ENCODE measurements at places on chromosomes 6 and 20.

DNA sequence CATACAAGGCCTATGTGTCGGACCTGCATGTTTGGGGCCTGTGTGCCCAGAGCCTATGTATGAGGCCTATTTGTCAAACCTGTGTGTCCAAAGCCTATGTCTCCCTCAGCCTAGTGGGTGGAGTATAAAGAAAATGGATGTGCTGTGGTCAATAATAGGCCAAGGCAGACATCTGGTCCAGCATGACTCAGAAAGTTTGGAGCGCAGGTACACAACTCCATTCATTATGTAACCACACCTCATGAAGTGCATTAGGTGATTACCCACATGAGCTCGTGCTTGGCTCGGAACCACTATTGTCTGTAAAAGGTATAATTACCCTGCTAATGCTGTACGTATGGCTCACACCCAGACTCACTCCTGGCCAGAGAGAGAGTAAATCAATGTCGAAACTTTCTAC, 302.4 kb upstream of the POU3F2 start:
- no peak for DNase-seq

GRCh38 chr6:17998003-17998402, 10.6 kb upstream of the KIF13A start:
- no peak for DNase-seq

DNA sequence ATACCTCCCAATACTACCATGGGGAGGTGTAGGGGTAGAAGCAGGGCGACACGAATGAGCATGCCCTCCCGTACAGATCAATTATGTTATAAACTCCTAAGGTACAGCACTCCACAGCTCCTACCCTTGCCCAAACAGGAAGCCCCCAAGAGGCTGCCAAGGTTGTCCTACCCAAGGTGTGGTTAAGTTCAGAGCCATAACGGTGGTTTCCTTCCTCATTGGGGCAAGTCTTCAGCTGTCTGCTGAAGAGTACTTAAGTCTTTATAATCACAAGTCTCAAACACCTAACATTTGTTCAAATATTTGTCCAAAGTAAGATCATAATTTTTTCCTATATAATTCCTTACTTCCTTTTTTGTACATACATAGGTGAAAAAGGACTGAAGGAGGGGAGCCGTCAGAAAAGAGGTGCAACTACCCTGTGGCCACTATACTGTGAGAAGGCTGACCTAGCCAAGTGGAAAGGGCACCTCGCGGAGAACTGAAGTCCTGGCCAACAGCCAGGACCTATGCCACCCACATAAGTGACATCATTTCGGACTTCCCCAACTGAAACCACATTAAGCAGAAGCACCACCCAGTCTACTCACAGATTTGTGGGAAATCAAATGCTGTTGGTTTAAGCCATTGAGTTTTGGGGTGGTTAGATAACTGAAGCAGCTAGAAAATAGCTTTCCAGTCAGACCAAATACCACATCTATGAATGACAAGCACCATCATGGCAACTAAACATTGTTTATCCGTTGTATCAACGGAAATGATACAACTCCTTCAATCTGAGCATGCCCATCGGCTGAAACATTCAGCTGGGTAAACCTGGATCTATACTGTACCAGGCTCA, 2.9 kb upstream of the RAB22A start:
- DNase-seq = peak; percentile 51

DNA sequence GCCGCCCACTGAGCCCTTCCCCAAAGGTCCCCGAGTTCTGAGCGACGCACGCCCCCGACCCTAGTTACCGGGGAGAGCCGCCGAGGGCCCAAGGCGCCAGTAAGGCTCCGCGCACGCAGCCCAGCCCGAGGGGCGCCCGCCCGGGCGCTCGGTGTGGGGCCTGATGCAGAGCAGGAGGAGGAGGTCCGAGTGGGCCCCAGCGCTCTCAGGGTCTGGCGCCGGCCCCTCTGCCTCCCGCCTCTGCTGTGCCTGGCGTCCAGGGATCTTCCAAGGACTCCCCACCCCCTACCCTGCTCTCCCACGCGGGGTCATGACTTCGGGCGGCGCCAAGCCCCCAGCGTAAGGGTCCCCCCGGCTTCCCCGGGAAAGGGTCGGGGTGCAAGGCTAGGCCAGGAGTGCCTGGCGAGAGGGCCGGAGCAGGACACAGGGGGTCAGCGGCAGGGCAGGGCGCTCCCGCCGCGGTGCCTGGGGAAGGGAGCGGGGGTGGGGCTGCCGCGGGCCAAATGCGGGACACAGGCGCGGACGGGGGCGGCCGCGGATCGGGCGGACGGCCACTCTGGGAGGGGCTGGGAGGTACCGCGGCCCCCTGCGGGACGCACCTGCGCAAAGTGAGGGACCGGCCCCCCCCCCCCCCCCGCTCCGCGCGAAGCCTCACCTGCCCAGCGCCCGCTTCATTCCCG, 637 bp downstream of the ABHD12 start:
- no peak for DNase-seq

DNA sequence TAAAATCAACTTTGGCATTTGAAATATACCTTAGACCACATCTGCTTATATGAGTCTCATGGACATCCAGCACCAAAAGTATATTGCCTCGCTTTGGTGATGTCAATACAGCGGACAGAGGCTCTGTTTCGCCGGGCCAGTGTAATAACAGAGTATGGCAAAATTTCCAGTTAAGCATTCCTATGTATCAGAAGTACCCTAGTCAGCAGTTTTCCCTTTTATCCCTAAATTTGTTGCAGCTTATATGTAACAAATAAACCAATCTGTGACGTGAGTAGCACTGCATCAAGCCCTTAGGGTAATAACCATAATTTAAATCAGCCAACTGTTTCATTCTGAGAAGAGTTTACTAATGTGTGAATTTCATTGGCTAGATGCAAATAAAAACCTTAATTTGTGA, 585.5 kb upstream of the ADGRB3 start:
- no peak for DNase-seq

DNA sequence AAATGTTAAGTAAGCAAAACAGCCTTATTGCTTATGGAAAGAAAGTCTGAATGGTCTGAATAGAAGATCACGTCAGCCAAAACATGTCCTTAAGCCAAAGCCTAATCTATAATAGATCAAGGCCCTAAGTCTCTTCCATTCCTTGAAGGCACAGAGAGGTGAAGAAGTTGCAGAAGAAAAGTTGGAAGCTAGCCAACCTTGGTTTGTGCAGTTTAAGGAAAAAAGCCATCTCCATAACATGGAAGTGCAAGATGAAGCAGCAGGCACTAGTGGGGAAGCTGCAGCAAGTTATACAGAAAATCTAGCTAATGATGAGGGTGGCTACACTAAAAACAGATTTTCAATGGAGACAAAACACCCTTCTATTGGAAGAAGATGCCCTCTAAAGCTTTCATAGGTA, 29.1 kb downstream of the LRRN4 start:
- DNase-seq = no peak

DNA sequence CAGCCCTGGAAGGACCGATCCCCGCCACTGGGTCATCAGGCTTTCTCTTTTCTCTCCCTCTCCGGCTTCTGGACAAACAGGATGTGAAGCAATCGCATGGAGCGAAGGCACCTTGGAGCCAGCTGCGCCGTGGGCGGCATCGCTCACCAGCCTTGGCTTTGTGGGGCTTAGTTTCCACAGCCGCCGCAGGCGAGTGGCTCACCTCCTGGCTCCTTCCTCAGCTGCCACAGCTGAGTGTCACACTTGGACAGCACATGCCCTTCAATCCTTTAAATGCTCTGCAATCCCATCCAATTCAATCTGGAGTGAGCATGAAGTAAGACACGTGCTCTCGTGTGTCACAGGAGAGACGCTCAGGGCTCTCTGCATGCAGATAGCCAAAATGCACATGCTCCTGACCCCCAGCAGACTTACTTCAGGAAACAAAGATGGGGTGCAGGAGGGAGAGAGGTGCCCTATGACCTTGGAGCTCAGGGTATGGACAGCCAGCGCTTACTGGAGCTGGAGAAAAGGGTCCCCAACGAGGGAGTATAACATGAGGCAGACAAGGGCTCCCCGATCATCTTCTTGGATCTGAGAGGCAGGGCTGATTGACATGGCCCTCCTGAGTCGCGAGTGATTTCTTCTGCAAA, 70.9 kb downstream of the BMP7 start:
- no peak for DNase-seq

DNA sequence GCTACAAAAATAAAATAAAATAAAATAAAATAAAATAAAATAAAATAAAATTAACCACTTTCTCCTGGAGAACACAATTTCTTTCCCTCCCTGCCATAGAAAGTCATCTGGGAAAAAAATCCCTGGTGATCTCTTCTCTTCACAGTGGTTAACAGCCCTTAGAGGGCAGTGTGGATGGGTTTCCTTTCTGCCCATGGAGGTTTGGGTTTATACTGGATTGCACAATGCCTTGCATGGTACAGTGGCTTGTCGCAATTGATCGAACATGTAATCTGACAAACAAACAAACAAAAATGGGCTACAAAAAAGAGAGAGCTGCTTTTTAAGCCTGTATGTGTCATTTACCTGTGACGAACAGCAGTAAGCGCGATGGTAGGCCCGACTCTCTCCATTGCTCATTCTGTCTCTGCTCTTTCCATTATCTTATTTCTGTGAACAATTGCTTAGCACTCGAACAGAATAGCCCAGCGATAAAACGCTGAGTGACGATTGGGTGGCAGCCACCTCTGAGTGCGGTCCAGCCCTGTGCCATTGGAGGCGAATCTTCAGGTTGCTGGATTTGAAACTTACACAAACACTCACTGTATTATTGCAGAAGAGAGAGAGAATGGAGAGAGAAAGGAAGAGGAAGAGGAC, 166.1 kb downstream of the CD83 start:
- no peak for DNase-seq

DNA sequence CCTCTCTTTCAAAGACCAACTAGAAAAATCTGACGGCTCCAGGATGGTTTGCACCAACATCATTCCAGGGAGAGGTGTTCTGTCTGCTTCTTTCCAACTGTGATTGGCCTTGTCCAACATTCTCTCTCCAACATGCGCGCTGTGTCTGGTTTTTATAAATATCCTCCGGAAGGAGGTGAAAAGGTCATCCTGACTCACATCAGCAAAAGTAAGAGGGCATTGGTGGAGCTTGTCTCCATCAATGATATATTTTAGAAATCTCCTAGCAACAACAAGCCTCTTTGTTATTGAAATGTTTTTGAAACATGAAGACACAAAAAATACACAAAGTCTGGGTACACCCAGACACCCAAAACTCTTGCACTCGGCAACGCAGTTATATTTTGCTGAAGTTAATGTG, 475.3 kb upstream of the JARID2 start:
- DNase-seq = no peak

GRCh38 chr20:33866398-33867100, 55.4 kb downstream of the CHMP4B start:
- DNase-seq = no peak

- no peak for DNase-seq
Measured at GRCh38 chr6:144581812-144582537, 296.8 kb downstream of the UTRN start.

GRCh38 chr6:54070025-54070424, 41.2 kb upstream of the MLIP start:
- DNase-seq = no peak

- no peak for DNase-seq
Measured at GRCh38 chr20:56001890-56002289, 3.4 kb downstream of the CBLN4 start.

- no peak for DNase-seq
Measured at GRCh38 chr20:62293946-62294345, 8.9 kb upstream of the ADRM1 start.

All from stimulated activated CD8-positive, alpha-beta memory T cell treated with anti-CD3 and anti-CD28 coated beads, Interleukin-2, amount 100 ng/mL, for 1 hour (primary cell).